Aorta (tissue), 5 donors: ENCODE measurements at places on chromosomes 16 and 17. TPM values are rescaled to one million over a fixed set of nuclear protein-coding genes. Genes with fewer than 3 reads are reported as not detected.
A peak's percentile ranks its signal among the peaks of the same experiment; 100 is the strongest.

DNA sequence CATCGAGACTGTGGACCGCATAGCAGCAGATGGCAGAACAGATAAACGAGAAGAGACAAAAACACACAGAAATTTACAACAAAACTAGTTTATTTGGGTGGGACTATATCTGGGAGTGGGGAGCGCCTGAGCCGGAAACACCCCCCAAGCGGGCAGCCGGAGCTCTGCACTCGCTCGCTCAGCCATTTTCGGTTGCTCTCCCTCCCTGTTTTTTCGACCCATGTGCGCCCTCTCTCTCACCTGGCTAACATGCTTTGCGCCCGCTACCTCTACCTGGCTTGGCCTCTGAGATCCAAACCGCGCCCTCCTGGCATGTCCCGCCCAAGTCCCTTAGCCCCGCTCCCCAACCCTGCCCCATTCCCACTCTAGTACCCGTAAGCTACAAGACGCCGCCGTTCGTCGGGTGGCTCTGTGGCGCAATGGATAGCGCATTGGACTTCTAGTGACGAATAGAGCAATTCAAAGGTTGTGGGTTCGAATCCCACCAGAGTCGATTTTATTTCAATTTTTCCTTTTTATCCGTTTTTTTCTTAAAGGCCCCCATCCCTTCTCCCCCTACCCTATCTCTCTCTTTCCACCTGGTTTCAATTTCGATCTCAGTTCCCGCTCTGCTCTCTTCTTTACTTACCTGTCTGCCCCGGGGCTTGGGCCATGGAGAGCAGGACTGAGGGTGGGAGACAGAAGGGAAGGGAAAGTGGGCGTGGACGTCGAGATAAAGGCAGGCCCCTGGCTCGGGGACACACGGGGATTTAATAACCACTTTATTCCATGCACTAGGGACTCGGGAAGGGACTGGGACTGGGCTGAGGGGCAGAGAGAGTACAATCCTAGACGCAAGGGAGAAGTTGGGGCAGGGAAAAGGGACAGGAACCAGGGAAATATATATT is 2.4 kb upstream of the ALOXE3 start:
- DNase-seq: peak; percentile 84

DNA sequence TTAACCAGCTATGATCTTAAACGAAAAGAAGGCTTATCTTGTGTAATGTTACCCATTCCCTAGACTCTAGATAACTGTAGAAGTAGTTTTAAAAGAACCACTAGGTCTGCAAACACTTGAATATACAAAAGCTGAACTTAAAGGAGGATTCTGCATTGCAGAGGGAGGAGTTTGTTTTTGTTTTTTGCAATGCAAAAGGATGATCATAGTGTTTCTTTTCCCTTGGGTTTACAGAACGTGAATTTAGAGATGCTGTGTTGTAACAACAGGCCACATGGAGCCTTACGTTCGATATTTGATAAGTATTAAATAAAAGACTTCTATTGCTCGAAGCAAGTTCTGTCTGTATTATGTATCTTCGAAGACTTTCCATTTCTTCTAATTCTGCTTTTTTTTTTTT is 77.6 kb downstream of the CHD9 start:
- DNase-seq: no peak

The CHRNB1 gene
- polyA plus RNA-seq: 11.6 TPM

- DNase-seq: no peak
These were observed 65.7 kb downstream of the PARN start for GRCh38 chr16:14564323-14564722.

The RHBDL1 gene
- polyA plus RNA-seq: not detected

The TMC8 gene
- polyA plus RNA-seq: 8.0 TPM

DNA sequence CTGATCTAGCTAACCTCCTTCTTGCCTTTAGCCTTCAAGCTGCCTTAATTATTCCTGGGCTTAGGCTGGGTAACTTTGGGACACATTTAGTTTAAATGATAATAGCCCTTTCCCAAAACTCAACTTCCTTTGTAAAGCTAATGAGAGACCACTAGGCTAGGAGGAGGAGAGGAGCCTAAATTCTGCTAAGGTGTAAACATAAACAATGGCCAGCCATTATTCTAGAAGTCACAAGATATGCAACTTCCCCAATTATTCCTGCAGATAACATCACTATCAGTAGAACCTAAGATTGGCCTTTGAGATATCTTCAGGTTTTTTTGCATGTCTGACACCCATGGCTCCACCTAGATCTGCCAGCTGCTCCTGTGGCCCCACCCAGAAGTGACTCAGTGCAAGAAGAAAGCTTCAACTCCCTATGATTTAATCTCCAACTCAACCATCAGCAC is 131.2 kb upstream of the FAM20A start:
- DNase-seq: no peak

- DNase-seq: no peak
These were observed 8.3 kb upstream of the NOS2 start for GRCh38 chr17:27808628-27809027.

- no peak for DNase-seq
These were observed 16.4 kb downstream of the GGA3 start for GRCh38 chr17:75245011-75245410.

DNA sequence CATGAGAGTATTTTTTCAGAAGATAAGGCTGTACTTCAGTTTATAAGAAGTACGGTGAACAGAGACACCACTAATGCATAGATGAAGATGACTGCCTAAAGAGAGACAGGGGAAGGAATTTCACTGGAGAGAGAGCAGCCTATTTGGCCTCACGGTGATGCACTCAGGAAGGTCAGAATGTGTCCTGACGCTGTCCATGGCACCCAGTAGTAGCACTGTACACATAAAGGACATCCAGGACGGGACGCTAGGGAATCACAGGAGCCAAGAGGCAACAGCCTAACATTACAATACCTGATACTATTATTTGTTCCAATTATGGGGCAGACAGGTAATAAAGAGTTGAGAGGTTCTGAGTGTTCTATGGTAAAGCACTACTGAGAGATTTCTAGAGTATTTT is 24.9 kb upstream of the LRRC37A start:
- no peak for DNase-seq

The CCL14 gene
- polyA plus RNA-seq: 8.8 TPM

- DNase-seq: no peak
These were observed 310.1 kb downstream of the FOXL1 start for GRCh38 chr16:86888231-86889053.

The C16orf74 gene
- not detected for polyA plus RNA-seq

GRCh38 chr16:29806641-29807425 is 504 bp downstream of the MAZ start:
- DNase-seq: peak; percentile 81

DNA sequence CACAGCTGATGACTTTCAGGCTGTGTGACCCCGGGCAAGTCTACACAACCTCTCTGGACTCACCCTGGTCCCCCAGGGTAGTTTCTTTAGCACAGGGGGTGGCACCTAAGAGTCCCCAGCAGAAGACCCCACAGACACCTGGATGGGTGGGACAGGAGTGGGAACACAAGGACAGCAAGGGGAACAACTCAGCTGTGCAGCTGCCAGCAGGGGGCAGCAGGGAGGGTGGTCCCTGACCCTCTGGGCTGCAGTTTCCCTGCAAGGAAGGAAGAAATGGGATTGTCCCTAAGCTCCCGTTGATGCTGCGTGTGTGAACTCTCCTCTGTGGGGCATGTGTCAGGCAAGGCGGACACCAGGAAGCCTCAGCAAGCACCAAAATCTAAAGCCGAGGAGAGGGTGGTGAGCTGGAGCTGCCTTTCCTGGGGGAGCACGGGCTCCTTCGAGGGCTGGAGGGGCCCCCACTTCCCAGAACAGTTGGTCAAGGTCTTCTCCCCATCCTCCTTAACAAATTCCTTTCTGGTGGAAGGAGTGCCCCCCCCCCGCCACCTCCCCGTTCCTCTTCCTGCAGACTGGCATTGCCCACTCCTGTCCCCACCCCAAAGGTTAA is 24.1 kb upstream of the CDH5 start:
- no peak for DNase-seq
